Left renal pelvis (tissue), 4 donors: ENCODE measurements at places on chromosomes 16 and 17.

DNA sequence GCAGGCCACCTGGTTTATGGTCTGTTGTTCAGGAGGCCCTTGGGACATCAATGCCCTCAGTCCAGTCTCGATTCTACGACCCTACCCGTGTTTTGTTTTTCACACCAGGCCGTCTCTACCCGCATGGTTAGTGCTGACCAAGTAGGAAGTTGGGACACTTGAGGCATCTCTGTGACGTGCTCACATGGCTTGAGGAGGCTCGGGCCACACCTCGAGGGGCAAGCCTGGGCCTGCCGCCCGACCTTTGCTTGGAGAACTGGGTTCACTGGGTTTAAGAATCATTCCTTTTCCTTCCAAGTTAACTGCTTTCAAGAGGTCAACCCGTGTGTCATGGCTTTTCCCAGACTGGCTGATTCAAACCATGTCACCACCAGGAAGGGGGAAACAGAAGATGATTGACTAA, 86.8 kb downstream of the CMIP start:
- DNase-seq = no peak

DNA sequence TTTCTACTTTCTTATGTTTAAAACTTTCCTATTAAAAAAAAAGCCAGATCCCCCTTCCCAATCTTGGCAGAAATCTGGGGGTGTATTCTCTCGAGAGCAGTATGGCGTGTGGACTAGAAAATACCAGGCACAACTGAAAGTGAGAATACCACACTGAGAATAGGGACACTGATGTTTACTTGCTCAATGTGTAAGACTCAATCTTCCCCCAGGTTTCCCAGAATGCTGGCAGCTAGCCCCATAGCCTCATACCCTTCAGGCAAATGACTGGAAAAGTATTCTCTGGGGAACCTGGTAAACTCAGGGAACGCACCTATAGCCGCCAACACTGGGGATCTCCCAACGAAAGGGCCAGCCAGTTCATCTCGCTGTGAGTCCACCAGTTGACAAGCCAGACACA, 15.3 kb downstream of the ZZEF1 start:
- no peak for DNase-seq

DNA sequence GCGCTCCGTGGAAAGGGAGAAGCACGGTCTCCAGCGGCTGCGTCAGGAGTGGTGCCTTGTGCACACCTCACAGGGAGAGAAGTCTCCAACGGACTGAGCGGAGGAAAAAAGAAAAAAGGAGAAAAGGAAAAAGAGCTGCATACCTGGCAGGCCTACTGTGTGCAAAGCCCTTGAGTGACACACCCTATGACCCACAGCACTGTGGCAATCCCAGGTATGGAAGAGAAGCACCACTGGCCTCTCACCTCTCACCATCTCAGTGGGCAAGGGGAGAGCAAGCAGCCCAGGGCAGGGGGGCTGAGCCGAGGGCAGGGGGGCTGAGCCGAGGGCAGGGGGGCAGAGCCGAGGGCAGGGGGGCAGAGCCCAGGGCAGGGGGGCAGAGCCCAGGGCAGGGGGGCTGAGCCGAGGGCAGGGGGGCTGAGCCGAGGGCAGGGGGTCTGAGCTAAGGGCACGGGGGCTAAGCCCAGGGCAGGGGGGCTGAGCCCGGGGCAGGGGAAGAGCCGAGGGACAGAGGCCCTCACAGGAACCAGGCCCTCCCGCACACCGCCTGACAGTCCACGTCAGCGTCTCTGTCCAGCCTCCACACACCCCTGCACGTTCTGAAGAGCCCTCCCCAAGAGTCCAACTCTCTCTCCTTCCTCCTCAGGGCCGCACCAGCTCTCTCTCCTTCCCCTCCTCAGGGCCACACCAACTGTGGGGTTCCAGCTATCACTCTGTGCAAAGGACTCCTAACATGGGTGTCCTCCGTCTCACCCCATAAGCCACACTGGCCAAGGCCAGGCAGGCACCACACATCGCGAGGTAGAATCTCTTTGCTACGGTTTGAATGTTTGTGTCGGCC, 105.8 kb downstream of the ZNF778 start:
- no peak for DNase-seq

GRCh38 chr17:60851181-60851580, 173.5 kb downstream of the BCAS3 start:
- no peak for DNase-seq

DNA sequence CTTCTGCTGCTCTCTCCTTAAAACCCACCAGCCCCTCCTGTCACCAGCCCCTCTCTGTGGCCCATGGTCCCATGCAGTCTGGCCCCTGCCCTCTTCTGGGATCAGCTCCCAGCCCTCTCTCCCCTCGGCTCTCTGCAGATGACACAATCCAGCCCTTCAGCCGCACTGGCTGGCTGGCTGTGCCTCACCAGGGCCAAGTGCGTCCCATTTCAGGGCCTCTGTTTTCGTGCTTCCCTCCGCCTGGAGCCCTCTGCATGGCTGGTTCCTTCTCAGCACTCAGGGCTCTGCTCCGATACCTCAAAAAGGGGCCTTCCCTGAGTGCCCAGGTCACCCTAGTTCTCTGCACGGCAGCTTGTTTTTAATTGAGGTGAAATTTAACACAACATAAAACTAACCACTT, 124.3 kb downstream of the SOCS1 start:
- DNase-seq = no peak

DNA sequence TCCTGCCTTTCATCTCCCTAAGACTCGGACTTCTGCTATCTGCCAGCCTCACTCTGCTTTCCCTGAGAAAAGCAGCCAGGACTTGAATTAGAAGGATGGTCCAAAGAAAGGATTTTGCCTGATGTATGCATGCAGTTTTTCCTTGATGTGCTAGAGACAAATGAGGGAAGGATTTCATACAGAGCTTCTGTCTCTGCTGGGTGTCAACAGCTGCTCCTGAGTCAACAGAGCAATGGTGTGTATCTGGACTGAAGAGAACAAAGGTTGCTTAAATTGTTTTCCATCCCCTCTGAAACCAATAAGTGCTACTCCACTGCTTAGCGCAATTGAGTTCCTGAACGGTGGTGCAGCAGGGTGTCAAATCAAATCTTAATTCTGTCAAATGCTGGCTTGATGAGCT, 680.6 kb upstream of the C16orf82 start:
- DNase-seq = no peak

- no peak for DNase-seq
Observed at GRCh38 chr17:40178660-40179059, 1.4 kb downstream of the RAPGEFL1 start.

- DNase-seq = no peak
Observed at GRCh38 chr17:47676510-47677165, 17.3 kb upstream of the TBKBP1 start.

GRCh38 chr17:36647636-36648035, 46.3 kb downstream of the MRM1 start:
- DNase-seq = no peak

- DNase-seq = peak; percentile 44
Observed at GRCh38 chr17:71180801-71181385, 939.9 kb upstream of the SOX9 start.

- no peak for DNase-seq
Observed at GRCh38 chr16:6300523-6300922, 1032.1 kb upstream of the RBFOX1 start.

DNA sequence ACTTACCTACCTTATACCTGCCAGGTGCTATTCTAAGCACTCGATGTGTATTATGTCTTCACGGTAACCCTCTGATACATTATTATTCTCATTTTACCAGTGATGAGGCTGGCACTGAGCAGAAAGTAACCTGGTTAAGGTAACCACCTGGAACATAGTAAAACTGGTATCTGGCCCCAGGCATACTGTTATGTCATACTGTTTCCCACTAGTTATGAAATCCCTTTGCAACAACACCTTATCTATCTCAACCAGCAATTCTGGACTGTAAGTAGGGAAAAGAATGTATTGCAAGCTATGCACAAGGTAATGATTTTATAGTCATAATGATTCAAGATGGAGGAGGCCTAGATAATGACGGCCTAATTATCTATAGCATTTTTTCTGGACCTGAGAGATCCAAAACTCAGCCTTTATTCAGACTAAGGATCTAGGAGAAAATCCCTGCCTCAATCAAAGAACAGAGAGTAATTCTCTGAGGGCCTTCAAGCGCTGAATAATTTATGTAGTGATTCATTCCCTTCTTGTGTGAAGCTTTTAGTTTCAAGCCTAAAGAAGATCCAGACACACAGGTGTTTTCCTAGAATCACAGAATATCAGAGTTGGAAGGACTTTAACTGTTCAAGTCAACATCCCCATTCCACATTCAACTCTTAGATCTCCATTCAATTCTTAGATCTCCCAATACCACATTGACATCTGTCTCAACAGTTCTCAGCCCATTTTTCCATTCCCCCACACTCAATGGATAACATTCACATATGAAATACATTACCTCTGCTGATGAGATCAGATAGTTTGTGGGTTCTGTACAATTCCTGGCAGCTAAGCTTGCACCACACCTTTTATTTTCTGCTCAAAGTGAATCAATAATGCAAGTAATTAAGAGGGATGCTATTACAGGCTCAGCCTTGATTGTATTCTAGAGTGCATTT, 14.9 kb upstream of the MMD start:
- no peak for DNase-seq

DNA sequence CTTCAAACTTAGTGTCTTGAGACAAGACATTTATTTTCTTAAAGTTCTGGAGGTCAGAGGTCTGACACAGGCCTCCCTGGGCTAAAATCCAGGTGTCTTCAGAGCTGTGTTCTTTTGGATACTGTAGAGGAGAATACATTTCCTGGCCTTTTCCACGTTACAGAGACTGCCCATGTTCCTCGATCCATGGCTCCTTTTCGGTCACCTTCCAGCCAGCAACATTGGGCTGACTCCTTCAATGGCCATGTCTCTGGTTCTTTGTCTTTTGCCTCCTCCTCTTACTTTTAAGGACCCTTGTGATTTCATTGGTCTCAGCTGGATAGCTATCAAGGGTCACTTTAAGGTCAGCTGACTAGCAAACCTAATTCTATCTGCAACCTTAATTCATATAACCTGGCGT, 212.4 kb downstream of the WWOX start:
- DNase-seq = no peak

DNA sequence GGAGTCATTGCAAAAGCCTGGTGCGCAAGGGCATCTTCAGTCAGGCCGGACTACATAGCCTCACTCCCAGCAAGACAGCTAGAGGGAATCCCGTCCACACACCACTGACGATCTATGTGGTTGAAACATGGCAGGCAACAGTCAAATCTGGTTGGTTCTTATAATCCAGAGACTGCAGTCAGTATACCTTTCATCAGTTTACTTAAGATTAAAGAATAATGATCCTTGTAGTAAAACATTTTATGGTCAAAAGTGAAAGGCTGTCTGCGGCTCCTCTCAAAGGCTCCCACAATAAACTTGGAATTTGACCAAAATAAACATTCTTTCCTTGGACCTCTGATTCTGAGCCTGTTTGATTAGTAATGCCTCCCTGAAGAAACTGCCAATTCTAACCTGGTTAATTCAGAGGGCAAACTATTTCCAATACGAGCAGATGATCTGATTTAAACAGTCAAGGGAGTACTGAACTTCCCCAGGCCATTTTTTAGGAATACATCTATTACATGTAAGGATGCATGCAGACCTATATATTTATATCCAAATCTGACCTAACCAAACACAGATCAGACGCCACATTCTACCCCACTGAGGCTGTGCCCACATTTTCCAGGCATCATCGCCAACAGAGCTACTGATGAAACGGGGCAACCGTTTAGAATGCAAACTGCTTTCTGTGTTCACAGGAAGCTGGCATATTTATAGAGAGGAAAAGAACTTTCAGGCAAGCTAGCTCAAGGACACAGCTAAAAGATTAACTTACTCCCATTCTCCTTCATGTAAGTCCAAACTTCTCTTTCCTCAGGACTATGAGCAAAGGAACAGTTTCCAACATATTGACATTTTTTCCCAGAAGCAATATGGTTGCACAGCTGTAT, 15.3 kb upstream of the TXNDC11 start:
- DNase-seq = no peak

- no peak for DNase-seq
Observed at GRCh38 chr17:689556-690275, 24.9 kb downstream of the VPS53 start.

GRCh38 chr16:70588565-70588964, 57.8 kb upstream of the IL34 start:
- no peak for DNase-seq

DNA sequence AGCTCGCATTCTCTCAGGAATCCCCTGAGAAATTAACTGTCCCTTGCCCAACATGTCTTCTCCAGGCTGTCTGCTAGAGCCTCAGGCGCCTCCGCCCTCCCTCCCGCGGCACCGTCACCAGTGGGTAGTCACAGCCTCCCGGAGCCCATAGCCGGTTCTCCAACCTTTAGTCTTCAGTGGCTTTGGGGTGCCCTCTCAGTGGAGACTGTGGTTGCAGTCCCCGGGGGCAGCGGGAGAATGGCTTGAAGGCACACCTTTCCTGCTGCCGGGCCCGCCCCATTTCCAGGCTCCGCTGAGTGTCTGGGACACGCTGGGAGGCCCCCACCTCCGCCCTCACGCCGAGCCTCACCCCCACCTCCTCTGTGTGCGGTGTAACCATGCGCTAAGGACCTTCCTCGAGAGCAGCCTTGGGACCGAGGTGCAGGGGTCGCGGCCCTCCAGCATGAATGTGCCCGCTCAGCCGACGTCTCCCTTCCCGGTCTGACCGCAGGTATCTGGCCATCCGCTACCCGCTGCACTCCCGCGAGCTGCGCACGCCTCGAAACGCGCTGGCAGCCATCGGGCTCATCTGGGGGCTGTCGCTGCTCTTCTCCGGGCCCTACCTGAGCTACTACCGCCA, 1.7 kb downstream of the GALR2 start:
- DNase-seq = no peak

- no peak for DNase-seq
Observed at GRCh38 chr16:8962393-8963009, 1.2 kb downstream of the USP7 start.

- DNase-seq = no peak
Observed at GRCh38 chr16:1532771-1533170, 695 bp upstream of the TMEM204 start.

GRCh38 chr17:6526362-6527152, 29.8 kb downstream of the PITPNM3 start:
- no peak for DNase-seq

GRCh38 chr17:17987901-17988300, 15.2 kb downstream of the DRC3 start:
- no peak for DNase-seq

GRCh38 chr17:4097165-4097960, 45.5 kb downstream of the ZZEF1 start:
- DNase-seq = no peak

DNA sequence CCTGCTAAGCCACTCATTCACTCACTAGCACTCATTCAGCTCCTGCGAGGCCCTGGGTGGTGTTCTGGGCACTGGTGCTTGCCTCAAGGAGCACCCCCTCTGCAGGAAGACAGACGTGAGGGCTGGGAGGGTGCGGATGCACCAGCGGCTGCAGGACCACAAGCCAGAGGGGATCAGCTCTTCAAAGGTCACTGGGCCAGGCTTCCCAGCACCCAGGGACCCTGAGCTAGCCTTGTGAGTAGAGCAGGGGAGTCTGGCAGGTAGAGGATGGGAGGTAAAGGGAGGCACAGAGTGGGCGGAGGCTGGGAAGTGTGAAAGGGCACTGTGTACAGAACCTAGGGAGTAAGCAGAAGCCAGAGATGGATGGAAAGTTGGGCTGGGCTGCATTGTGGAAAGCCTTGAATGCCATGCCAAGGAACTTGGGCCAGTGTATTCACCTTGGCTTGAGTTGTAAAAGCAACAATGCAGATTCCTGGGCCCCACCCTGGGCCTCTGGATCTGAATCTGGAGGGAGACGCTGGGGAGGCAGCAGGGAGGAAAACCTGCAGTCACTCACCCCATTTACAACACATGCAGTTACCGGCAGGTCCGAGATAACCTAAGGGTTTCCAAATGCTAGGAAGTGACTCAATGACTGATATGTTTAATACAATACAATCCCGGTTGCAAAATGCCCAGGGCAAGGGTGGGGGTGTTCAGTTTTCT, 1.7 kb downstream of the IL4R start:
- DNase-seq = no peak
